ENCODE measurements at places on chromosomes 6 and 20. TPM values are rescaled to one million over a fixed set of nuclear protein-coding genes. Genes with fewer than 3 reads are reported as not detected.

Gene OR2H1
- total RNA-seq = not detected

Gene SLC24A3
- 0.25 TPM for total RNA-seq

DNA sequence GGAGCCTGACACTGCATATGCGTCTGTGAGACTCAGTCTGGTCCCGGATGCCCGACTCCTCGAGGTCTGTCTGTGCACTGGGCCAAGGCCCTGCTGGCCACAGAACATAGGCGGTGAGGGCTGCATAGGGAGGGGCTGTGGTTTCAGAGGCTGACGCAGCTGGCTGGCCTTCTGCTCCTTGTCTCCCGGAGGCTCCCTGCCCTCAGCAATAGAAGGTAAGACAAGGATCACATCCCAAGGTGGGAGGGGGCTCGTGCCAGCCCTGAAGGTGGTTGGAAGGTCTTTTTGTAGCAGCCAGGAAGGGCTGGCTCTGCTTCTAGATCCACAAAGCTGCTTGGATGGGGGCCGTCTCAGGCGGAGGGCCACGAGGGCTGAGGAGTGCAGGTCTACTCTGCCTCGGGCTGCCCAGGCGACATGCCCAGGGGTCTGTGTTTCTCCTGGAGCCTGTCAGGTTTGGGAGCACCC lies 239.8 kb upstream of the SULF2 start:
- no peak for DNase-seq

Gene KIF6
- not detected for total RNA-seq

DNA sequence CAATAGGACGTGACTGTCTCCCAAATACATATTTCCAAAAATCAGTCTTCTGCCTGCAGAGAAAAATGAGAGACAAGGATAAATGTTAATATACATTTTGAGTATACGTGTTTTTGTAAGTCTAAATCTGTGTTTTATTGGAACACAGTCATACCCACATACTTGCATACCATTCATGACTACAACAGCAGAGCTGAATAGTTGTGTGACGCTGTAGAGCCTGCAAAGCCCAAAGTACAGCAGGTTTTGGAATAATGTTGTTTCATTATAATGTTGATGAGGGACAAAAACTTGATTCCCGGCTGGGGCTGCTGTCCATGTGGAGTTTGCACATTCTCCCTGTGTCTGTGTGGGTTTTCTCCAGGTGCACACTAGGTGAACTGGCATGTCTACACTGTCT lies 23.8 kb upstream of the FBXO9 start:
- DNase-seq = no peak

DNA sequence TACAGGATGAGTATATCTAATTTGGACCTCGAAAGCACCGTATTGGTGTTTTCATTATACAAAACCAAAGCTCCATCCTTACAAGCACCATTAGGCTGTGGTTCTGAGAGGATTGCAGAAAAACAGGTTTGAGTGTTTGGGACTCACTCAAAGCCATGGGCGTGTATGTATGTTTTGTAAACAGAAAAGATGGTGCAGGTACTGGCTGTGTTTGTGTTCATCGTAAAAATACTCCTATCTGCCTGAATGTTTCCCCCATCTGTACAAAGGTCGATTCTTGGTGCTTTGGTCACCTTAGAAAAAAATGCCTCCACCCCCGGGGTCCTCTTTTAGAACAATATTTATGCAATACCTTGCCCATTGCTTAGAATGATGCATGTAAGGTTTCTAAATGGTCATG lies 286.6 kb downstream of the TSHZ2 start:
- no peak for DNase-seq

DNA sequence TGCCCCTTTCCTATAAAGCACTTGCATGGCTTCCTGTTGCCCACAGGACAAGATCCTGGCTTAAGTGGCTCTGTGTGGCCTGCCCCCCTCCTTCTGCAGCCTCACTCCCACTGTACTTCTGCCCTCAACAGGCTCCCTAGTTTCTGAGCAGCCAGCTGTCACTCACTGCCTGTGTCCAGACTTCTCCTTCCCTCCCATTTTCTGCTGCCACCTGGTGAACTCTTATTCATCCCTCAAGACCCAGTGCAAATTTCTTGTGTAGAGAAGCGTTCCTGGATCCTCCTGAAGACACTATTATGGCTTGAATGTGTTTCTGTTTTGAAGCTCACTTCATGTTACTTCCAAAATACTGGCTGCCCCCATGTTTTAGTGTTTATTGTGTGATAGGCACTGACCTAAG lies 26.5 kb downstream of the SNPH start:
- no peak for DNase-seq

- DNase-seq = no peak
Observed at GRCh38 chr6:141467881-141468280, 664.8 kb upstream of the GJE1 start.

GRCh38 chr6:152380351-152380767 lies 256.8 kb downstream of the SYNE1 start:
- no peak for DNase-seq

Gene SERINC1
- total RNA-seq = 150 TPM

DNA sequence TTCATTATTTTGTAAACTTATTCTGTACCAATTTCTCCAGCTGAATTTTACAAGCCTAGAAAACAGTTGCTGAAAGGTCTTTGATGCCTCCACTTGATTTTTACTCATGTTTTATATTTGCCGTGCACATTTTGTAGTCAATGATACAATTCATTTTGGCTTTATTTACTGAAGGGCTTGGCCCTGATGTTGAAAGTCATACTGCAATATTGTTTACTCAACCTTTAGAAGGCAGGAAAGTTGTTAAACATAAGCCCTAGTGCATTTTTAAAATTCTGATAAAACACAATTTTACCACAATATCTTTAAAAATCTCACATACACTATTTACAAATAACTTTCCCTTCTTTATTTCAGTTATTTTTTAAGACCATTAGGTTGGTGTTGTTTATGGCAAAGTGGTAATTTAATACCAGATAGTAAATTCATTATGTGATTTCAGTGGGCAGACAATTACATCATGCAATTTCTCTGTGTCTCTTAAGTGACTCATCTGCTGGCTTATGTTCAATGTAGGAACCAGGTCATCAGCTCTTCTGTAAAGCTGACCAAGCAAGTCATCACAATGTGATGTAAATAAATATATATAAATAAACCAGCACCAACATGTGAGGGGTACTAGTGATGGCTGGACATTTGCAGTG lies 121.1 kb upstream of the SLC35B3 start:
- DNase-seq = no peak

Gene UBE2C
- total RNA-seq = 1.2 TPM

- no peak for DNase-seq
Observed at GRCh38 chr20:7850775-7851490, 89.3 kb downstream of the HAO1 start.

DNA sequence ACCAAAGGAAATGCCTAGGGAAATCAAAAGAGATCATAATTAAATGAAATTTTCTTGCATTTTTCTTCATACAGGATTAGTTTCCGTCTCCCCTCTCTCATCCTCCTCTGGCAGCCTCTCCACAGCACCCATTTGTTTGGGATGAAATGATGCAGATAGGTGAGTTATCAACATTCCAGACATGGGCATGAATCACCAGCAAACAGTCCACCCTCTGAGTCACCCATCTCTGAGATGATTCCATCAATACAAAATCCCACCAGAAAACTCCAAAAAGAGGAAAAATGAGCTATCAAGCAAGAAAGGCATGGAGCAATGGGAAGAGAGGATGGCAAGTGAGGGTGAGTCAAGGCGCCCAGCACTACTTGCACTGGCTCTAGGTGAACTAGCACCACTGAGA lies 11.4 kb downstream of the MC3R start:
- no peak for DNase-seq

GRCh38 chr6:40417031-40417430 lies 170.1 kb downstream of the LRFN2 start:
- DNase-seq = no peak

DNA sequence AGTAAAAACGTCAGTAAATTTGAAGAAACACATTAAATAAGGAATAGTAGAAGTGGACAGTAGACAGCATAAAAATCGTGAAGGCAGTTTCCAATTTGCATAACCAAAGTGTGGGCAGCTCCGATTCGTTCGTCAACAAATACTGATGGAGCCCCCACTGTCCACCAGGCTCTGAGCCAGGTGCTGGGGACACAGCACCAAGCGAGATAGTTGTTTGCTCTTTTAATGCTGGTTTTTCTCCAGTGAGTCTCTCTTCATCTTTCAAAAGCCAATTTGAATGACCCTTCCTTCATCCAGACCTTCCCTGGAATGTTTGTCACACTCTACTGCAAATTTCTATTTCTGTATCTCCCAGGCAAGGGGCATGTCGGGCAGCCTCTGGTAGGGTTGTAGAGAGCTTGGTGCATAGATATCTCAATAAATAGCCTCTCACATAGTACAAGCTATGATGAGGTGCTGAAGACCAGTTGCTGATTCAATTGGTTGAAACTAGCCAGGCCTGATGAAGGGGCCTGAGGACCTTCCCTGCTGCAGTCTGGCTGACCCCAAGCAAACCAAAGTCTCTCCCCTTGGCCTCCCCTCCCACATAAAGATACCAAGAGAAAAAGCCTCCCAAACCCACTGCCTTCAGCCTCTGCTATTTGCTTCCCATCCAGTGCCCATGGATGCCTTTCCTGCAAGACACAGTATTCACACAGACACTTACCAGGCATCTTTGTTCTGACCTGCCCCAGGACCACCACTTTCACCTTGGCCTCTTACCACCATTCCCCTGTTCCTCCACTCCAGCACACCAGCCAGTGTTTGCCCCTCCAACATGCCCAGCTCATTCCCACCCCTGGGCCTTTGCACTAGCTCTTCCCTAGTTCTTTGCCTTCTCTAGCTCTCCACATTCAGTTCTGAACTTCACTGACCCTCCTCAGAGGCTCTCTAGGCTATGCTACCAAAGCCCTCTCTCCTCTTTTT lies 125.2 kb downstream of the CEBPB start:
- no peak for DNase-seq

Gene ROS1
- total RNA-seq = not detected

DNA sequence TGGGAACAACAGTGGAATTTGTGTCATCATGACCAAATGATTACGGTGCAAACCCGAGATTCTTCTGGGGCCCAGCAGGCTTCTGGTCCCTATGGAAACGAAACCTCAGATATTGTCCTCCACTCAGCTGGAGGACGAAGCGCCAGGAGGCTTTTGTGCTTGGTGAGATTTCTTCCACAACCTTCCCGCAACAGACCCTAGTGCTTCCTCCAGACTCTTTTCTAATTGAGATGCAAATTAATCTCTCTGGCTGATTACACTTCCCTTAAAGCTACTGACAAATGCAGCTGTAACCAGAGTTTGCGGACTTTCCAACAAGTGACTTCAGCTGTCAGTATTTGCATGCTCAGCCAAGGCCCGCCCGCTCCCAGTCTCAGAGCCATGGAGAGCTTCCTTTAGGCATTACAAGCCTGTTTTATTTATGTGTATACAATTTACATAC lies 96.0 kb downstream of the INSM1 start:
- DNase-seq = no peak

Gene ACOT13
- total RNA-seq = 2.9 TPM

DNA sequence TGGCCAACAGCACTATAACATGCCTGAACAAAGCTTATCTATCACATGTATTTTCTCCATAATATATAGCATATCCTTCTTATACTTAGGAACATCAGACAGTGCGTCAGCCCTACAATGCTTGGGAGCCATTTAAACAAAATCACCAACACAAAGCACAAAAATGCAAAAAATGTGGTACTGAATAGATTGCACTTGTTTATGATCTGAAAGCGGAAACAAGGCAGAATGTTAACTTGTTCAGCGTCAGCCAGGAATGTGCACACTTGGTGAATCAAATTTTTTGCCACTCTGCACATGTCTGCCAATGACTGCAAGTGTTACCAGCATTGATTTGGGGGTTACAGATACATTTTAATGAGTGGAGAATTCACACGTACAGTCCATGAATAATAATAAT lies 14.8 kb downstream of the SLC35A1 start:
- no peak for DNase-seq

DNA sequence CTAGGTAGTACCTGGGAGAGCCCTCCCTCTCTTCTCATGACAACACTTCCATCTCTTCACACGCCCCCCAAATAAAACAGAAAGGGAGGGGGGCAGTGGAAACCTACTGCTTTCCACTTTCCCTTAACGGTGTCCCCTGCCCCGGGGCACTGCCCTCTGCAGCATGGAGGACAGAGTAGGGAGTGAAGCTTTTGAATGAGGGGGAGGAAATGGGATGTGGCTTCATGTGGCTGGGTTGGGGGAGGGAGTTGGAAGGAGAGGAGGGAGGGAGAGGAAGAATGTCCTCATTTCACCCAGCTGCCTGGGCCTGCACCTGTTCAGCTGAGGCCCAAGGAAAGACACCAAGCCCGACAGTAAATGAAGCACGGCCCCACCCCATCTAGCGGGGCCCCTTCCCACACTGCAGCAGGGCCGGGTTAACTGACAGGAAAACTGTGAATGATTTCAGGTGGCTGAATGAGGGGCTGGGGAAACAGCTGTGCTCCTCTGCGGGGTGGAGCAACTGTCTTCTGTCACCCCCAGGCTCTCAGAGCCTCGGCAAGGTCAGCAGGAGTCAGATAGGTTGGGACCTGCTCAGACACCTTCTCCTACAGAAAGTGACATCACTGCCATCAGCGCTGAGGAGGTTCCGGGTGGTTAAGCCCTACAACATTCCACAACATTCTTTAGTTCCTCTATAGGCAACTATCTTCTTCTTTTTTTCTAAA lies 40.0 kb upstream of the TAF8 start:
- no peak for DNase-seq

DNA sequence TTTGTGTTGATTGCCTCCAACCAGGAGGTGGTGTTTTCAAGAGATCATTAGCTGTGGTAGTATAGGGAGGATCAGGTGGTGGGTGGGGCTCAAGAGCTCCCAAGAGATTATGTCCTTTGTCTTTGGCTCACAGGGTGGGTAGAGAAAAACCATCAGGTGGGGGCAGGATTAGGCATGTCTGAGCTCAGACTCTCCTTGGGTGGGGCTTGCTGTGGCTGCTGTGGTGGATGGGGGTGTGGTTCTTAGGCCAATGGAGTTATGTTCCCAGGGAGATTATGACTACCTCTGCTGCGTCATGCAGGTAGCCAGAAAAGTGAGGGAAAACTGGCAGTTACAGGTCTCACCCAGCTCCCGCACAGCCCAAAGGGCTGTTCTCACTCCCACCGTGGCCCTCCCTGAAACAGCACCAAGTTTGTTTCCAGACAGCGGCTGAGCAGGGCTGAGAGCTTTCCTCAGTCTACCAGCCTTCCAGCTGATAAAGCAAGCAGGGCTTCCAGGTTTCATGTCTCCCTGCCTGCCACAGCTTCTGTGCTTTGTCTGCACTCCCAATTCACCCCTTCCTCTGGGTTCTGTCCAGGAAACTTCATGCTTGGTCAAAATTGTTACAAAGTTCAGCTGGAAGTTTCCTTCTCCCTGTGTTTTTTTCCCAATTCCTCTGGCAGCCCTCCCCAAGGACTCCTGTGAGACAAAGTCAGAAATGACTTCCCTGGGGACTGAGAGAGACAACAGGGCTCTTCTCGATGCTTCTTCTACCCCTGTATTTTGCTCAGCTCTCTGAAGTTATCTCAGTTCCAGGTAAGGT lies 481.1 kb upstream of the MAN1A1 start:
- DNase-seq = no peak

GRCh38 chr20:2751878-2752566 lies 48.4 kb downstream of the CPXM1 start:
- DNase-seq = peak; percentile 53

GRCh38 chr20:51800872-51801121 lies 1.5 kb downstream of the SALL4 start:
- no peak for DNase-seq

- DNase-seq = no peak
Observed at GRCh38 chr6:208938-209337, 83.3 kb upstream of the DUSP22 start.

All from CD4-positive, CD25-positive, alpha-beta regulatory T cell (primary cell).